ENCODE measurements at places on chromosomes 11 and 22.

GRCh38 chr11:43583548-43583947, 97.0 kb upstream of the HSD17B12 start:
- DNase-seq, result no peak

DNA sequence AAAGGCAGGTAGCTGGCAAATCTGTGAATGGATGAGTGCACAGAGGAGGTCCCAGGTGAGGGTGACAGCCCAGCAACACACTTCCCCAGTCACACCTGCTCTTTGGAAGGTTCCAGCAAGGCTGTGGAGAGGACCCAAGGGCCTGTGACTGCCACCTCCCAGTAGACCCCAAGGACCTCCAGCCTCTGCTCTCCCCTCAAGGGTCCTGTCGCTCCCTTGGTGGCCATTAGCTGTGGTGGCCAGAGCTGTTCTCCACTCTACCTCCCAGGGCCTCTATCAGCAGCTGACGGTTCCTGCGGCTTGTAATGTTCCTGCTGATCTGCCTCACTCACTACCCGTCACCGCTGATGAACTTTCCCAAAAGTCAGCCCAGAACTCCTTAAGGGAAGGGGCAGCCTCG, 93.0 kb downstream of the SWAP70 start:
- DNase-seq, result no peak

GRCh38 chr11:46246521-46246920, 30.9 kb upstream of the CREB3L1 start:
- DNase-seq, result no peak

GRCh38 chr11:35216962-35217678, 78.1 kb downstream of the CD44 start:
- DNase-seq, result no peak

- DNase-seq, result no peak
Observed at GRCh38 chr11:60281485-60281884, 1.0 kb downstream of the MS4A4A start.

DNA sequence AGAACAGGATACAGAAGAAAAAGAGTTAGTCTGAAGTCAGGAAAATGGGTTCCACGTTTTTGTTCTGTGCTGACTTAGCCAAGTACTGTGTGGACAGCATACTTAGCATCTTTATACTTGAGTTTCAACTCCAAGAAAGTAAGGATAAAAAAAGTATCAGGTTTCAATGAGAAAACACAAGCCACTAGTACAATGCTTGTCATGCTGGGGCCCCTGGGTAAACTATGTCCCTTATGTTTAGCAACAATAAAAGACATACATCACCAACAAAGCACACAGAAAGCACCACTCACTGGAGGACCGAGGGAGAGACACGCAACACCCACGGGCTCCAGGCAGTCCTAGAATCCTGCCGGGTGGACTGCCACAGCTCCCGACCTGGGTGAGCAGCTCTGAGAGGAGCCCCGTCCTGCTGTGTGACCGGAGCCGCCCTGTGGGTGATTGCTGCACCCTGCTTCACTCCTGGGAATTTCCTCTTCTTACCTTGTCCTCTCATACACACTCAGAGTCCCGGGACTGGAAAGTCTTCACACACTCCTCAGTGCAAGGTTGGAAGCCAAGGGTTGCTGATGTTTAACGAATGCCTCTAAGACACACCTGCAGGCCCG, 890.5 kb downstream of the BRD1 start:
- no peak for DNase-seq

DNA sequence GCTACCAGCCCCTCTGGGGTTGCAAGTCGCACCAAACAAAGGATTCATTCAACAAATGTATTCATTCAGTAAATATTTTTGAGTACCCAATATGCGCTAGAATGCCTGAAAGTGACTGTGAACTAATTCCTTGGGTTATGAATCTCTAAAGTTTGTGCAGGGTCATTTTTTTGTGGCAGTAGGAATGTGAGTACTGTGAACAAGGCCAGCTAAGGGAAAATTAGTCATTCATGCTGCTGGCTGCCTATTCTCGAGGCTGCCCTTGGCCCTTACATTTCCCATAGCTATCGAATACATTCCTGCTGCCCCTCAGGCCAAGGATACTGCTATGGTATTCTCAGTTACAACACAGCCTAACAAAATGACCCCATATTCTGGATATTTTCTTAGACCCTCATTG, 141.6 kb downstream of the TRPC6 start:
- no peak for DNase-seq

- DNase-seq, result no peak
Observed at GRCh38 chr11:80083531-80083951, 642.7 kb upstream of the TENM4 start.

DNA sequence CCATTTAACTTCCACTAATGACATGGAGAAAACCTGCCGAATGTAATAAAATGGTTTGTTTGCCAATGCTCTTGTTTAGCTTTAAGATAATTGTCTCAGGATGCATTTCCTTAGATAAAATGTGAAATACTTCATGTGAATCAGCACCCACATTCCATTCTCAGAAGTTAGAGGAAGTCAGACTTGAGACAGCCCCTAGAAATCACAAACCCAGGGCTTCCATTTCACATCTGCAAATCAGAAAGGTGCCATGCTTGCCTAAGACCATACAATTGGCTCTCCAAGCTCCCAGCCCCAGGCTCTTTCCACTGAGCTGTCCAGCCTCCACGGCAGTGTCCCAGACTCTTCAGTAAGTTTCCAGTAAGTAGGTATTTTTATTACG, 35.6 kb upstream of the ADORA2A start:
- no peak for DNase-seq

DNA sequence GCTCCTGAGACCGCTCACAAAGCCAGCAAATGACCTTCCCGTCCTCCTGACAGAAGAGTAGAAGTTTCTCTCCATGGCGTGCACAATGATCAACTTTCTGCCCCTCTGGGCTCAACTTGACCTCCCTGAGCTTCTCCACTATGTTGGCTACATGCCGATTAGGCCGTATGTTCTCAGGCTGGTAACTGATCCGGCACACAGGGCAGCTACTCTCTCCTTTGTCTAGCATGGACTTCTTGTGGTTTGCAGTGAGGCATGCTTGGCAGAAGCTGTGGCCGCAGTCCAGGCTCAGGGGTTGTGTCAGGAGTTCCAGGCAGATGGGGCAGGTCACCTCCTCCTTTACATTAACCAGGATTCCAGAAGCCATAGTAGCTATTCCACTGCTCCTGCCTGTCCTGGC, 5.1 kb downstream of the TRIM5 start:
- no peak for DNase-seq

GRCh38 chr11:133515107-133515506, 17.2 kb downstream of the OPCML start:
- no peak for DNase-seq

GRCh38 chr22:34297536-34298120, 377.4 kb upstream of the LARGE1 start:
- DNase-seq, result no peak

DNA sequence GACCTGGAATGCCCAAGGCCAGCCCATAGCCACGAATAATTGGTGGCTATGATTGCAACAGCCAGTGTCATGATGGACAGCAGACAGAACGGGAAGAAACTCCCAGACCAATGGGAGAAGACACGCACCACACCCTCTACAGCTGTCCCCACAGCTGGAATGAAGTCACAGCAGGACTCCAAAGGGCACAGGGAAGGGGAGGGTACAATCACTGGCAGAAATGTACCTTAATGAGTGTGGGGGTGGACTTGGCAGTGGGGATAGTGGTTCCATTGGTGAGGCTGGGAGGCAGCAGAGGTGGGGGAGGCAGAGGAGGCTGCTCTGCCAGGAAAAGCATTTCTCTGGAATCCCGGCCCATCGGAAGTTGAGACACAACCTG, 52.9 kb downstream of the SGSM3 start:
- no peak for DNase-seq

GRCh38 chr11:128725630-128726319, 31.9 kb downstream of the FLI1 start:
- DNase-seq, result no peak

GRCh38 chr11:101583251-101584128, at the start of gene TRPC6:
TRPC6 (minus strand) TSS chr11:101584007; CDS start chr11:101583503, 504 bp downstream.
- peak; percentile 33 for DNase-seq

DNA sequence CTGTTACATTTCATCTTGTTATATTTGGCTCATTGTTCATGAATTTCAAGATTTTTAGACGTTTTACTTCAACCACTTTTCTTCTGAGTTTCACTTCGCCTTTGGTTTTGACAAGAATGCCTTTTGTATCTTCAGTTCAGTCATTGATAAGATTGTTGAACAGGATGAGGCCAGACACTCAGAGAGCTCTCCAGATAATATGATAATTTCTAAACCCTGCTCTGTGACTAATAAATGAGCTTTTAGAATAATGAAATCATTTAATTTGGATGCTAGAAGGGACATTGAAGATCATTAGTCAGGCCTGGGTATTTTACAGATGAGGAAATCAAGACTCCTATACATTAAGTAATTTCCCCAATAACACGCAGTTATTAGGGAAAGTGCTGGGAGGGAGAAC, 37.2 kb upstream of the GRAMD1B start:
- DNase-seq, result no peak

DNA sequence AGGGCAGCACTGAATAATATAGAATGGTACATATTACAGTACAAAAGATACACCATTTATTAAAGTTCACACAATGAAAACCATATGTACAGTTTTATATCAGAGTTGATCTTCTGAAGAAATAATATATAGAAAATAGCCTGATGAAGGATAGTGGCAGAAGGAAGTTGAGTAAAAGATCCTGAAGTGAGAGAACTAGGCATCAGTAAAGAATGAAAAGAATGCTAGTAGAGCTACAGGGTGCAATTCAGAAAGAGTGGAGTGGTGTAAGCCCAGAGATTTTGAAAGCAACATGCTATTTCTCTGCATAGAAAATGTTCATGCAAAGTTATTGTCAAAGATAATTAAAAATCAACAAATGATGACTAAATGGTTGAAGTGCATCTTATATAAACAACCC, 1552.7 kb upstream of the TENM4 start:
- no peak for DNase-seq

DNA sequence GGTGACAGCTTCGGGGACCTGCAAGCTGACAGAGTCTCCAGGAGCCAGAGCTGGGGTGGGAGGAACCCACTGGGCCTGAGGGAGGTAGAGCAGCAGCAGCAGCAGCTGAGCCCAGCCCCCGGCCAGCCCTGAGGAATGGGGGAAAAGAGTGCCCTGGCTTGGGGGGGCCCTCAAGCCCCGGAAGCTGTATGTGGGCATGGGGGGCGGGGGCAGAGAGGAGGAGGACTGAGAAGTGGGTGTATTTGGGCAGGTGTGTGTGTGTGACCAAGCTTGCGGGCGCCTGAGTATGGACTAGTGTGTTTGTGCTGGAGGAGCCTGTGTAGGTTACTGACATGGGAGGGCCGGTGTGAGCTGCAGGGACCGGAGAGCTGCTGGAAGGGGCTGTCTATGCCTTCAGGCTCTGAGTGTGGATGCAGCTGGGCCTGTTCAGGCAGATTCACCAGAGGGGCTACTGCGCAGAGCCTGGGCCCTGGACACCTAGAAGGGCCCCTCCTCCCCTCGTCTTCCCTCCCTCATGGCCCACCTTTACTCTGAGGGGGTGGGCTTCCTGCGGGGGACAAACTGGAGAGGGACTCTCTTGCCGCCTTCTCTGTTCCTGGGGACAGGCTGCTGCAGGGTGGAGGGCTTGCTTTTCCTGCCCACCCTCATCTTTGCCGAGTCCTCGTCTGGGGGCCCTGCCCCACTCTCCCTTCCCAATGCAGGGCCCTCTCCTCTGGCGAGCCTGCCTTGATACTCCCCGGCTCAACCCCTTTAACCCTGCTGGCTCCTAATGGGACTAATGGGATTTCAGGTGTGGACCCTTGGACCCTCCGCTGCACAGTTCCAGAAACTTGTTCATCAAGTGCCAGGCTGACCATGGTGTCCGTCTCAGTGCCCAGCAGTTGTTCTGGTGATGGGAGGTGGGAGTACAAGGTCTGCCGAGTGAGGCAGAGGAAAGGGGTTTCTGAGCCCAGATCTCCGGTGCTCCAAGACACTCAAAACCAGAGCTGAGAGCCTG, 28.2 kb downstream of the ST3GAL4 start:
- DNase-seq, result no peak

GRCh38 chr22:49934891-49935557, 16.6 kb downstream of the CRELD2 start:
- DNase-seq, result peak; percentile 82

GRCh38 chr11:88359114-88359513, 21.6 kb upstream of the CTSC start:
- no peak for DNase-seq

DNA sequence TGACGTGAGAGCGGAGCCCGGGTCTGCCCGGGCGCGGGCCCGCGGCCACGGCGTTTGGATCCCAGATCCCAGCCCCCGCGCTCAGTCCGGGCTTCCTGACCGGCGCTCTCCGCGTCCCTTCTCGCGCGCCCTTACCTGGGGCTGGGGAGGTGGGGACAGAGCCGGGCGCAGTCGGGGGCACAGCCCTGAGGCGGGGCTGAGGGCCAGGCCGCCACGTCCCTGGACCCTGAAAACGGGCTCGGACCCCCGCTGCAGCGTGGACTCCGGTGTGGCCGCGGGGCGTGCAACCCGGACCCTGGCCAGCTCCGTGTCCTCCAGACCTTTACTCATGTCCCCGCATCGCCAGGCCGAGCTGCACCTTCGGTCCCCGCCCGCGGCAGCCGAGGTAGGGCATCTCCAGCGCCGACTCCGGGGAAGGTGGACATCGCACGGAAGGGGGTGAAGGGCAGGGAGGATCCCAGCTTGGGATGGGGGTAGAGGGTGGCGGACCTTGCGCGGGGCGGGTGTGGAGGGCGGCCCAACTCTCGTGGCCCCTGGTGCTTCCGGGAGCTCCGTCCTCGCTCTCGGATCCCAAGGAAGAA, 9.9 kb upstream of the AIFM3 start:
- DNase-seq, result no peak

DNA sequence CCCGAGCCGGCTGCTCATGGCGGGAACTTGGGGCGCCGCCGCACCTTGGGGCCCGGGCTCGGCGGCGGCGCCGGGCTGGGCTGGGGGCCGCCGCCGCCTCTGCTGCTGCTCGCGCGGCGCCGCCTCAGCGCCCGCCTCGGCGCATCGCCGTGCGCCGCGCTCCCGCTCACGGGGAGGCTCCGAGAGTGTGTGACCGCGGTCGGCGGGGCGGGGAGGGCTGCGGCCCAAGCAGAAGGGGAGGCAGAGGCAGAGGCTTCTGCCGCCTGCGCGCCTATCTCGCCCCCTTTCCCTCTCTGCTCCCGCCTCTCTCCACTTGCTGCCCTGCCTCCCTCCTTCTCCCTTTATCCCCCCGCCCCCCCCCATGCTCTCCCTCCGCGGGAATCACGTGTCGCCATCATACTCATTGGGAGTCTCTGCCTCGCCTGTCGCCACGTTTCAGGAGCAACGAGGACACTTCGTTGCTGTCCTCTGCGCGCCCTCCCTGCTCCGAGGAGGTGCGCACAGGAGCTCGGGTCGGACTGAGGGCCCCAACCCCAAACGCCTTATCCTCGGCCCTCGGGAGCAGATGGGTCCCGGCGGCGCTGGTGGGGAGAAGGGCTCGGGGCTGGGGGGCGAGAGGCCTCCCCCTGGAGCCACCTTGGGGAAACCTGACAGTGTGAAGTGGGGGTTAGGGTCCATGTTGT, at the start of gene GUCY1A2:
TSS of gene GUCY1A2 (minus strand) at position 258 of the 683 bp plus-strand sequence. CDS start 421 bp downstream, outside the sequence.
- DNase-seq, result peak; percentile 59

All from frontal cortex (tissue), 4 donors.